Thyroid gland (tissue), 4 donors: ENCODE measurements at places on chromosomes 2 and 18. TPM values are rescaled to one million over a fixed set of nuclear protein-coding genes. Genes with fewer than 3 reads are reported as not detected.

- H3K36me3 ChIP-seq = no peaks in the 10 kb centered on the region
- H3K4me1 ChIP-seq = no peaks in the 10 kb centered on the region
- no peak for DNase-seq
- H3K27me3 ChIP-seq = no peaks in the 10 kb centered on the region
These were observed 75.0 kb downstream of the SOCS6 start for GRCh38 chr18:70363861-70364260.

DNA sequence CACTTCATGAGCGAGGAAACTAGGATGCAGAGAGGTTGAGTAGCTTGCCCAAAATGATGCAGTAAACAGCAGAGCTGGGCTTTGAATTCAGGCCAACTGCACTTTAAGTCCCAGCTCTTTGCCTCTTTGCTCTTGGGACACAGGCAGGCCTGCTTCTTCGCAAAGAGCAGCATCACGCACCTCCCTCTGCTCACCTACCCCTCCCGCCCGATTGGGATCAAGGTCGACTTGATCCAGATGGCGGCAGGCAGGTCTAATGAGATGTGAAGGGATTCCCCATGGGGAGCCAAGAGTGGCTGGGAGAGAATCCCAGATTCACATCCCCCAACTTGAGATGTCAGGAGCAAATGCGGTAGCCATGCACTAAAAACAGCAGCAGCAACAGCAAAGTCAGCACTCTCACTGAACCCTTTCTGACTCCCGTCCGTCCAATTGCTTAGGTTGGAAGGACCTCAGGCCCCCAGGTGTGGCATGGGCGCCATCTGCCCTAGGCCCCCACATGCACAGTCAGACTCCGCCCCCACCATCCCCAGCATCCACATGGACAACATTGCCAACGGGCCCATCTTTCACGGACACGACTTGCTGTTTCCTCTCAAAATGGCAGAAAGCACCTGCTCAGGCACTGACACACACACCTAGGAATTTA, 84.3 kb upstream of the MAP4K4 start:
- H3K4me1 ChIP-seq = no peaks in the 10 kb centered on the region
- H3K4me3 ChIP-seq = no peak overlapping the region
- H3K27me3 ChIP-seq = no peaks in the 10 kb centered on the region
- H3K27ac ChIP-seq = no peak overlapping the region

The RAB12 gene
- total RNA-seq = 57.2 TPM

GRCh38 chr2:45833968-45834344, 182.5 kb downstream of the PRKCE start:
- H3K27me3 ChIP-seq = no peaks in the 10 kb centered on the region
- H3K36me3 ChIP-seq = no peaks in the 10 kb centered on the region

DNA sequence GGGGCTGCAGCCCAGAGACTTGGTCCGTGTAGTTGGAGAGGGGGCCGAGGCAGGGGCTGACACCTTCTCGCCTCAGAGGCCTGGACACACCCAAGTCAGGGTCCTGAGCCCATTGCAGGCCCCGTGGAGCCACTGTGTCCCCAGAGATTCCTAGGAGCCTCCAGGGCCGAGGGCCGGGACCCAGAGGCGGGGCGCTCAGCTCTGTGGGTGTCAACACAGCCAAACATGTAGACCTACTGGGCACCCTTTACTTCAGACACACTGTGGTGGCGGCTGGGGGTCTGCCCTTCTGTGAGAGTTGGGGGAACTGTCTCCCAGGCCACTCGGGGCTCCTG, 459 bp upstream of the ESPNL start:
- no peak overlapping the region for H3K4me3 ChIP-seq
- DNase-seq = no peak
- no peaks in the 10 kb centered on the region for H3K4me1 ChIP-seq
- H3K27me3 ChIP-seq = no peaks in the 10 kb centered on the region
- H3K36me3 ChIP-seq = no peaks in the 10 kb centered on the region
- no peak overlapping the region for H3K27ac ChIP-seq

The HTRA2 gene
- total RNA-seq = 45.9 TPM

DNA sequence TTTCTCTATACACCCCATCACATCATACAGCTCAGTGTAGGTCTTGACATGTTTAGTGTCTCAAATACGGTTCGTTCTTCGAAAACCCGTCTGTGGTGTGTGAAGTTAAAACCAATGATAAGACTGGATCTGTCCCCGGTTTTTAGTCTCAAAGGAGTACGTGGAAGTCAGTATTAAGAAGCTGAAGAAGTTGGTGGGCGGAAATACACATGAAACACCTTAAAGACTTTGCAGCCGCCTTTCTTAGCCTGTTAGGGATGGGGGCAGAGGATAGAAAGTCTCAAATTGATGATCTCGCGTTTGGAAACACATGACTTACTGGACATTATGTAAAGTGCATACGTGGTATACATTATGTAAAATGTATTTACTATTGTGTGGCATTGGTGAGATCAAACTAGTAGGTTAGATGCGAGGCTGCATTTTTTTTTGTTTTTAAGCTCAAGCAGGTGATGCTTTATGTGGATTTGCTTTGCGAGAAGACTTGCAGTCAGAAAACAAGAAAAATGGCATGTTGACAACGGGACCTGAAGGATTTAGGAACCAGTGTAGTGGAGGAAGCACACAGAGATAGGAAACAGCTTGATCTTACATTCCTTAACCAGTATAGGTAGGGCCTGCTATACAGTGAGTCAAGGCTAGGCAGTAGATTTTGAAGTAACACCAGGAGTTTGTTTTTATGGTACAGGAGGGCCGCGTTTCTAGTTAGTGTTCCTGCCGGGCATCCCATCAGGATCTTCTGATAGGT, 1.2 kb downstream of the CNOT11 start:
- H3K4me1 ChIP-seq = peaks cover 24% of the 10 kb centered on the region
- peak overlapping the region; percentile 39 for H3K4me3 ChIP-seq
- DNase-seq = no peak
- H3K27me3 ChIP-seq = no peaks in the 10 kb centered on the region
